ENCODE measurements at places on chromosomes 13 and 19.

DNA sequence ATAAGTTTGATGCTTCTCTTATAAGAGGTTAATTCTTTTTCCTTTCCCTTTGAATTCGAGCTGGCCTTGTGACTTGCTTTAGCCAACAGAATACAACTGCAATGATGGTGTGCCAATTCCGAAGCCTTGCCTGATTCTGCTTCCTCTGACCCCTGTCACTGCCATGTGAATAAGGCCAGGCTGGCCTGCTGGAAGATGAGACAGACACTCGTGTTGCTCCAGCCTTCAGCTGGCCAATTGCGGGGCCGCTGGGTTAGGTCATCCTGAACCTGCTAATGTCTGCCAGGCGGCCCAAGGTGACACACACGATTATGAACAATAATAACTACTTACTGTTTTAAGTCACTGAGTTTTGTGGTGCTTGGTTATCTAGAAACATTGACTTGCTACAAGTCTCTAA is 352.0 kb downstream of the MYO16 start:
- no peak for DNase-seq

DNA sequence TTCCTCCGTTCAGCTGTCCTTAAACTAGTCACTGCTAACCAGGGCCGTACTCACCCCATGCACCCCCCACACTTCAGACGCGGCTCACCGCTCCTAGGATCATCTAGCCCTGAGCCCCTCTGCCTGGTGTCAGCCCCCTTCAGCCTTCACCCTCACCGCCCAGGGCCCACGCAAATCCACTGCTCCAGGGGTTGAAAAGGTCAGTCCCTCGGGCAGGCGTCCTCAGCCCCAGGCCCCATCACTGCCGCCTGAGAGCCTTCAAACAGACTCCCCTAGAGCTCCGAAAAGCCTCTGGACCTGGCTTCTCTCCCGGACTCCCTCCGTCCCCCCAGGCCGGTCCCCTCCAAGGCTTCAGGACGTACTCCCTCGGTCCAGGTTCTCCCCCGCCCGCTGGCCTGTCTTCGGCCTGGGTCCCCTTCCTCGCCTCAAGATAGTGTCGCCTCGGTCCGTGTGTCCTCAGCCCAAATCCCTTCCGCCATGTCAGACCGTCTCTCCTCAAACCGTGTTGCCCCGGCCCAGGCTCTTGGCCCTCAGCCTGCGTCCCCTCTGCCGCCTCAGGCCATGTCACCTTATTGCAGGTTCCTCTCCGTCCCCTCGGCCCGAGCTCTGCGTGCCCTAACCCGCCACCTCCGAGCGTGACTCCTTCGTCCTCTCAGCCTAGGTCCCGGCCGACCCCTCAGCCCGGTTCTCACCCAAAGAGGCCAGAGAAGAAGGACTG is 553 bp downstream of the NAPA start:
- DNase-seq, result no peak

GRCh38 chr19:19540064-19540714 is 2.1 kb downstream of the CILP2 start:
- DNase-seq, result peak; percentile 85

DNA sequence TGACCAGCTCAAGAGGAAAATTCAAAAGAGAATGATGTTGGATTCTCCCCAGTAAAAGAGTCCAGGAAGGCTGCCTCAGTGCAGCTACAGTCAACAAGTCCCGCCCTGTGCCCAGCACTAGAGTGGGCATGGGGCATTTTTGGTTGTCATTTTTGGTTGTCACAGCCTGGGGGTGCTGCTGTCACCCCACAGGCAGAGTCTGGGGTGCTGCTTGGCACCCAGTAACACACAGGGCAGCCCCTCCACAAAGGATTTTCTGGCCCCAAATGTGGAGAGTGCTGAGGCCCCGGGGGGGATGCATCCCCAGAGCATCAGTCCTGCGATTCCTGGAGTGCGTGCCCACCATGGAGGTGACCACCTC is 28.2 kb upstream of the TMEM255B start:
- DNase-seq, result no peak

DNA sequence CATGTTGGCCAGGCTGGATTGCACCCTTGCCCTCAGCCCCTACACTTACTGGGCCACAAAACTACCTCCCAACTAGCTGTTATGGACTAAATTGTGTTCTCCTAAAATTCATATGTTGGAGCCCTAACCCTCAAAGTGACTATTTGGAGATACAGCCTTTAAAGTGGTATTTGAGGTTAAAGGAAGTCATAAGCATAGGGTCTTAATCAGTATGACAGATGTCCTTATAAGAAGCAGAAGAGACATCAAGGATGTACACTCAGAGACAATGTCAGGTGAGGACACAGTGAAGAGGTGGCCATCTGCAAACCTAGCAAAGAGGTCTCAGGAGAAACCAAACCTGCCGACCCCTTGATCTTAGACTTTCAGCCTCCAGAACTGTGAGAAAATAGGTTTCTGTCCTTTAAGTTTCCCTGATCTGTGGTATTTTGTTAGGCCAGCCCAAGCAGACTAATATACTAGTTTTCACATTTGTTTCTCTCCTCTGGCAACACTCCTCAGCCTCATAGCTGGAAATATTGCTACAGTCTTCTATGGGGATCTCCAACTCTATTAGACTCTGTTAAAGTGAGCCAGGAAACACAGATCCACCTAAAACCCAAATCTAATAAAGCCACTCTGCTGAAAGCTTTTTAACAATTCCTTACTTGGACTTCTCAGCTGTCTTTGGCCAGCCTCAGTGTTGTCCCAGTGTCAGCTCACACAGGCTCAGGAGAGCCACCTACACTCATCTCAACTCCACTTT is 256.5 kb downstream of the TBC1D4 start:
- DNase-seq, result no peak

- no peak for DNase-seq
These were observed 171.8 kb downstream of the STK24 start for GRCh38 chr13:98405107-98405571.

DNA sequence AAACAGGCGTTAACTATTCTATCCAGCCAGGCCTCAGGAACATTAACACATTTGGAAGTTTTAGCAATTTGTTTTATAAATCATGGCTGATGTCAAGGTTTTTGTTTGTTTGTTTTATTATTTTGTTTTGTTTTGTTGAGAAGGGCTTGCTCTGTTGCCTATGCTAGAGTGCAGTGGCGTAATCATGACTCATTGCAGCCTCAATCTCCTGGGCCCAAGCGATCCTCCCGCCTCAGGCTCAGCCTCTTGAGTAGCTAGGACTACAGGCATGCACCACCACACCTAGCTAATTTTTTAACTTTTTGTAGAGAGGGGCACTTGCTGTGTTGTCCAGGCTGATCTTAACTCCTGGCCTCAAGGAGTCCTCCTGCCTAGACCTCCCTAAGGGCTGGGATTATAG is 28.3 kb downstream of the NUP58 start:
- no peak for DNase-seq

DNA sequence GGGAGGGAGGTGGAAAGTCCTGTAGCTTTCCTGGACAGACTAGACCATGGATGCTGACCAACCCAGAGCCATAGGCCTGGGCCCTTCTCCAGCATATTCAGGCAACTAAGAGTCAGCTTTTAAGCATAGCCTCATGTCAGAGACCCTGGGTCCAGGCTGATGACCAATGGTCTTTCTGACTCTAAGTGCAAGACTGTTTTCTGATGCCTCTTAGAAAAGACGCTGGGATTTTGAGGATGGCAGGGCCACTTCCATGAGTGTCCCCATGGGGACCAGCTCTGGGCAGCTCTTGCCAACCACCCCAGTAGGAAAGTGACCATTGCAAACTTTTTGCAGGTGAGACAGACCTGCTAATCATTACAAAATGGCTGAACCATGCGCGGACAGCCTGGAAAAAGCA is 135.6 kb upstream of the KL start:
- DNase-seq, result no peak

DNA sequence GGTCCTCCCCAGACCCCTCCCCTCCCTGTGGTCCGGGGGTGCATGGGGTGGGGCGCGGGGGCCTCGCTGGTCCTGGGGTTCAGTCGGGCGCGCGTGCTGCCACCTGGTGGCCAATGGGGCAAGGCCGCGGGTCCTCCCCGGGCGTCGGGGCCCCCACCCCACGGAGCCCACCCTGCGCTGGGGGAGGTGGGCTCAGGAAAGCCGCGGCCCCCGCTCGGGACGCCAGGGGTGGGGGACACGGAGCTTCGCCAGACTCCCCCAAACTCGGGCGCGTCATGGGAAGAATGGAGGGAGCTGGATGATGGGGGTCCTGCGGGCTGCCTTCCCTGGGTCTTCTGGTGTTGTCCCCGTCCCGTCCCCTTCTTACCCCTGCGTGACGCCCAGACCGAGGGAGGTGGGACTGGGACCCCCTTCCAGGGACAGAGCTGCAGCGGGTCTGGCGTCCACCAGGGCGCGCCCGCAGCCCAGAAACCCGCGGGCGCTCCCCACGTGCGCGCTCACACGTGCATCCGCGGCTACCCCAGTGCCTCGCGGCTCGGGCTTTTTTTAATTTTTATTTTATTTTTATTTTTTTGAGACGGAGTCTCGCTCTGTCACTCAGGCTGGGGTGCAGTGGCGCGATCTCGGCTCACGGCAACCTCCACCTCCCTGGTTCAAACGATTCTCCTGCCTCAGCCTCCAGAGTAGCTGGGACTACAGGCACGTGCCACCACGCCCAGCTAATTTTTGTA is 19.8 kb upstream of the TCF3 start:
- peak; percentile 79 for DNase-seq

DNA sequence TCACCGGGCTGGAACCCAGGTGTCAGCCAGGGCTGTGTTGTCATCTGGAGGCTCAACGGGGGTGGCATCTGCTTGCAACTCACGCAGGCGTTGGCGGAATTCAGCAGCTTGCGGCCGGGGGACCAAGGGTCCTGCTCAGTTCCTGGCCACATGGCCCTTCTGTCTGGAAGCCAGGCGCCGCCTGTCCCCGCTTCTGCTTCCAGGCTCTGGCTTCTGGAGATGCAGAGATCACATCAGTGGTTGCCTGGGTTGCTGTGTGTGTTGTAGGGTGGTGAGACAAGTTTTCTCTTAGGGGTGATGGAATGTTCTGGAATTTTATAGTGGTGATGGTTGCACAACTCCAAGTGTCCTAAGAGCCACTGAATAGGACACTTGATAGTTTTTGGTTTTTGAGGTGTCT is 5.0 kb downstream of the ADAT3 start:
- DNase-seq, result no peak

DNA sequence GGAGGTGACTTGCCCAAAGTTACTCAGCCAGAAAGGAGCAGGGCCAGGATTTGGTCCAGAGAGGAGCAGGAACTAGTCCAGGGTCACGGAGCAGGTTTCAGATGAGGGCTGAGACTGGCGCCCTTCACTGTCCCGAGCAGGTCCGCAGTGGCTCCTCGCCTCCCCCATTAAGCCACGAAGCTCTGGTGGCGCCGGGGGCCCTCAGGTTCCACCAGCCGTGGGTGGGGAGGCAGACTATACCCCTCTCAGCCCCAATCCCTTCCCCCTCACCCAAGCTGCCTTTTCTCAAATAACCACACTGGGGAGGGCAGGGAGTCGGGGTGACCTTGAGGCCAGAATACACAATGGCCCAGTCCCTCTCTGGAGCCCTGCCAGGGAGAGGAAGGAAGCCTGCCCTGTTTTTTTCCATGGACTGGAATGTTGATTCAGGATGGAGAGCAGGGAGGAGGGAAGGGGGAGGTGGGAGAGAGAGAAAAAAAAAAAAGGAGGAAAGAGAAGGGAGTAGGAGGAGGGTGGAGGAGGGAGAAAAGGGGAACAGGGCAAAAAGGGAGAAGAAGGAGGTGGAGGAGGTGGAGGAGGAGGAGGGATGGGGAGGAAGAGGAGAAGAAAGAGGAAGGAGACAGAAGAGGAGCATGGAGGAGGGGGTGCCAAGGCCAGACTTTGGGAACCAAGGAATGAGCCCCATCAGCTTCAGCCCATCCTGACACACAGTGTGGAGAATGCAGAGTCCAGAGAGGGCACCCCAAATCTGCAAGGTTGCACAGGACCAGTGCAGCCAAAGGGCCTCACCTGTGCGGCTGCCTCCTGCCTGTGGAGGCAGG is 19.7 kb downstream of the CEACAM16 start:
- DNase-seq, result no peak

DNA sequence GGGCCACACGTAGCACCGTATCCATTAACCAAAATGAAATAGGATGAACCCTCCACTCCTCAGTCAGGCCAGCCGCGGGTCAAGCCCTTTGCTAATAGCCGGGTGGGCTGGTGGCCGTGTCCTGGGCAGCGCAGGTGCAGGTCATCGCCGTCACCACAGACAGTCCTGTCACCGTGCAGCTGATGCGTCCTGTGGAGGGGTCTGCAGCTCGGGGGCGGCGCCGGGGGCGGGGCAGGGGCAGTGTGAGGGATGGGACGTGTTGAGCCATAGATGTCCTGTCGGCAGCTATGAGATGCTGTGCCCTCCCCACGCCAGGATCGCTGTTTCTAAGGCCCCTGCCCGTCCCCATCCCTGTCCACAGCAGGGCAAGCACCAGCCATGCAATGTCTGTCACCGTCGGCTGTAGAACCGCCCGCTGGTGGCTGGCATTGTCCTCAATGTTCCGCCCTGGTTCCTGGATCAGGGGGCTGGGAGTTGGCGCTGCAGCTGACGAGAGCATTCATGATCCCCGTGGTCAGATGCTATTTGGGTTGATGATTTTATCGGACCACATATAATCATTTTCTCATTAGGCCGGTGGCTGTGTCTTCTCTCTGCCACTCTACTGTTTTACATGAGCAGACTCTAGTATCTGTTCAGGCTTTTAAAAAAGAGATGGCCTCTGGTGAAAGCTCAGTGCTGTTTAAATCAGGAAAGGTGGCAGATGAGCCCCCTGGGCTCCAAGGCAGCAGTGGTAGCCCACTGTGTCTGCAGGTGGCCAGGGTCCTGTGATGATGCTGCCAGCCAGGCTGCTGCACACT is 126.1 kb downstream of the KDM4B start:
- DNase-seq, result no peak

DNA sequence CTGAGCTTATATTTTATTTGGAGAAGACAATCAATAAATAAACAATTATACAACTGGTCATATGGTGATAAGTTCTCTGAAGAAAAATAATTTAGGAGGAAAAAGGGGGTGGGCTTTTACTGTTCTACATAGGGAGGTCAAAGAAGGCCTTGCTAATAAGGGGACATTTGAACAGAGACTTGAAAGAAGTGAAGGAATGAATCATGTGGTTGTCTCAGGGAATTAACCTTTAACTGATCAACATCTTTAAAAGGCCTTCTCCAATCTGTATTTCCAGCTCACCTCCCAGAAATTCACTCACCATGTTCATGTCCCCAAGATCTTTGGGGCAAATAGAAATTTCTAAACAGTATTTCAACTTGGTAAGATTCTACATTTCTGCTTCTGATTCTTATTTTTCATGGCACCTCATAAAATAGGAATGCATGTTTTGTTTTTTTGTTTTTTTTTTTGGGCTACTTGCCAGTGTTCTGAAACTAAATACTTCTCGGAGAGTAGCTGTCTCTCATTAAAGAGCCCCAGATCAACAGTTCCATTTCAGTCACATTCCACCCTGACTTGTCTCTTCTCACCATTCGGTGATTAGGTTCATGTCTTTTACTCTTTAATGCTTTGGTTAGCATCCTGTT is 19.2 kb upstream of the LPAR6 start:
- no peak for DNase-seq

GRCh38 chr13:79647533-79647932 is 166.6 kb downstream of the NDFIP2 start:
- DNase-seq, result no peak

All from activated T-cell treated with anti-CD3 and anti-CD28 coated beads, Interleukin-2, amount 50 U/mL, for 48 hours (primary cell).